Adipose tissue (tissue), 3 donors: ENCODE measurements at places on chromosomes 12 and 14. TPM values are rescaled to one million over a fixed set of nuclear protein-coding genes. Genes with fewer than 3 reads are reported as not detected.

Gene LHX5
- 0.10 TPM for polyA plus RNA-seq

Gene DPPA3
- not detected for polyA plus RNA-seq

Gene RNASE4
- polyA plus RNA-seq: 19.6 TPM

Gene PROX2
- polyA plus RNA-seq: not detected

Gene MYRFL
- polyA plus RNA-seq: not detected

Gene SLC8A3
- polyA plus RNA-seq: 0.15 TPM

Gene ERBB3
- 4.5 TPM for polyA plus RNA-seq

Gene ACVRL1
- 61.5 TPM for polyA plus RNA-seq

Gene BRMS1L
- 1.8 TPM for polyA plus RNA-seq

Gene SERPINA12
- polyA plus RNA-seq: not detected

Gene PLEKHG7
- not detected for polyA plus RNA-seq

Gene CPNE6
- not detected for polyA plus RNA-seq

Gene NRXN3
- polyA plus RNA-seq: 0.27 TPM

Gene NGB
- polyA plus RNA-seq: 0.14 TPM

Gene AMN
- 2.0 TPM for polyA plus RNA-seq

Gene PRPH
- polyA plus RNA-seq: 2.1 TPM

Gene TTC6
- polyA plus RNA-seq: 0.51 TPM
